ENCODE measurements at places on chromosomes 11 and 22.

GRCh38 chr11:134654161-134654915 is 242.3 kb upstream of the B3GAT1 start:
- no peak for DNase-seq

DNA sequence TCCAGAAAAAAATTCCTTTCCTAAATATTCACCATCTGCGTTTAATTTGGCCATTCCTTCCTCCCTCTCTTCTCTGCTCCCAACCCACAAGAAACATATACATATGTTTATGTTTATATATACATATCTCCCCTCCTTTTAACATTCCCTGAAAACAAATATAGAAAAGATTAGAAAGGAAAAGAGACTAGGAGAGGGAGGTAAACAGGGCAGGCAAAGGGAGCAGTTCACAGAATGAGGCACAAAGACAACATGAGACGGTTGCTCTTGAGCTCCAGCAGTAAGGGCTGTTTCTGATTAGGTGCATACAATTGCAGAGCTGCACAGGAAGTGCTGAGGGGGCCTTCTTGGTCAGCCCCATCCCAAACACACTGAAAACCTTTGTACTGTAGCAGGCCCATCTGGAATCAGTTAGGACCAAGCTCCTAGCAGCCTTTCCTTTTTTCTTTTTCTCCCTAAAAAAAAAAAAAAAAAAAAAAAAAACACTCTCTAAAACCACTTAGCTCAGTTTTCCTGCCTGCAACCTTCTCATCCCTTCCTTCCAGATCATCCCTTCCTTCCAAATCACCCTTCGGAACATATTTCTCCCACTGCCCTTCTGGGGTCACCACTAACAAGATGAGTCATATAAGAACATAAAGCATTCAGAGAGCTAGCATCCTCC is 57.0 kb downstream of the RBFOX2 start:
- DNase-seq, result no peak

- DNase-seq, result no peak
These were observed 747.0 kb downstream of the BRD1 start for GRCh38 chr22:49080631-49081030.

- DNase-seq, result no peak
These were observed 64.5 kb upstream of the NECTIN1 start for GRCh38 chr11:119793335-119793984.

DNA sequence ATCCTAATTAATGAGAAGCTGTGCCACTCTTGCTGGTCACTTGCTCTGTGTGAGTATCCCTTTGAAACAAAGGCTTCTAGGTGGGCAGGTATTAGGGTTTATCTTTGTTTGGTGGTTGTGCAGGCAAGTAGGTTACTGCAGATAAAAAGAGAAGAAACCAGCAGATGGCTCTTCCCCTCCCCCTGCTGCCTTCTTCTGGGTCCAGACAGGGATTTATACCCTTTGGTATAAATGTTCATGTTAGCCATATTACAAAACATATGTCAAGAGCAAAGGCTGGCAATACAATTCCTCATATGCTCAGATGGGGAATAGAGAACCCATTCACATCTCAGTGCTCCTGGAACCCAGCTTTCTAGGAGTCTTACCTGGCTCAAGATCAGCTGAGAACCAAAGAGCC is 109.9 kb downstream of the NAV2 start:
- no peak for DNase-seq

- DNase-seq, result no peak
These were observed 527.5 kb downstream of the NTM start for GRCh38 chr11:131897956-131898355.

DNA sequence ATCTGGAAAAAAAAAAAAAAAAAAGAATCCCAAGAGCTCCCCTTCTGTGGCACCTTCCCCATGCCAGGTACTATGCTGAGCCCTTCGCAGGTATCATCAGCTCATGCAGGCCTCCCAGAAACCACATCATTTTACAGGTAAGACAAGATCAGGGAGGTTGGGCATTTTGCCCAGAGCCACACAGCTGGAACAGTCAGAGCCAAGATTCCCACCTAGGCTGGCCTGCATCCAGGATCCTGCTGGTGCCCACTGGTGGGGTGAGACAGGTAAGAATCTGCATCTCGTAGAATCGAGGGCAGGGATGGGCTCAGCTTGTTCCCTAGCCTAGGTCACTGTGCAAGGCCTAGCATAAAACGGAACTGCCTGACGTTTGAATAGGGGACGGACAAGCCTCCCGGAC is 15.7 kb upstream of the MEN1 start:
- no peak for DNase-seq

GRCh38 chr11:130209128-130209932 is 49.7 kb downstream of the ST14 start:
- DNase-seq, result no peak

DNA sequence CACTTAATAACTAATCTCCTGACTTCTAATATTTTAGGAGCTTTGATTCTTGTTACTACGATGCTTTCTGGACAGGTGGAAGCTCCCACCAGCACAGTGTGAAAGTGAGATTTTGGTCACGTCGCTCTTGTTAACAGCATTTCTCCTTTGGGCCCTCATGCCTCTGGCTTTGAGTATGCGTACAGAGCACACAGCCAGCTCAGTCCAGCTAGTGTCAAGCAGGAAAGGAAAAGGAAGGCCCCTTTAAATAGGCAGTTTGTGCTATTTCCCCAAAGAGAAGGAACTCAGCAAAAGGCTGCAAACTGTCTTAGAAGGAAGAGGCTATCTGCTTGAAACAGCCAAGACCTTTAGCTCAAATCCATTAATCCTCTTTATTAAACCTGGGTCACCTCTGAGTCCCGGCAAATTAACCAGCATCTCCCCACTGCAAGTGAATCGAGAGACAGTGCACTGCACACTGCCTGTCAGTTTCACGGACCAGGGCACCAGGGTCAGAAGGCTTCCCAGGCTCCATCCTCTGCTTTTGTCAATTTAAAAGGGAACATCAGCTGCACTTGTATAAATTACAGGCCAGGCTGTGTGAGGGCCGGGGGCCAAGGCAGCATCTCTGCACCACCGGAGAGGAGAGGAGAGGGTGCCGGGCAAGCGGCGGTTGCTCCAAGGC is 34.7 kb downstream of the OPCML start:
- no peak for DNase-seq

GRCh38 chr22:44889255-44889878 is 120.4 kb downstream of the PHF21B start:
- no peak for DNase-seq

DNA sequence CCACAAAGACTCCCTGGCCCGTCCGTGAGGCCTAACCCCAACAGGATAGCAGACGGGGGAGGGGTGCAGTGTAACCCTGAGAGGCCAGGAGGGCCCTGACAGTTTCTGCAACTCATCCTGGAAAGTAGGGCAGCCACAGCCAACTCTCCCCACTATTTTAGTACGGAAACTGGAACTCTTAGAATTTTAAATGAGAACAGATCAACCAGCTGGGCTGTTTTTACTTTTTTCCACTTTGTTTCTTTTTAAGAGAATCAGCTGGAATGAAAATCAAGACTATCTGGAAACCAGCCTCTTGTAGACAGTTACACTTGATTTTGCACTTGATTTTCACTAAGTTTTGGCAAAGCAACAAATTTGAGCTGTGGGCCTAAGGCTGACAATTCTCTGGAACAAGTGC is 42.7 kb upstream of the NRIP3 start:
- no peak for DNase-seq

DNA sequence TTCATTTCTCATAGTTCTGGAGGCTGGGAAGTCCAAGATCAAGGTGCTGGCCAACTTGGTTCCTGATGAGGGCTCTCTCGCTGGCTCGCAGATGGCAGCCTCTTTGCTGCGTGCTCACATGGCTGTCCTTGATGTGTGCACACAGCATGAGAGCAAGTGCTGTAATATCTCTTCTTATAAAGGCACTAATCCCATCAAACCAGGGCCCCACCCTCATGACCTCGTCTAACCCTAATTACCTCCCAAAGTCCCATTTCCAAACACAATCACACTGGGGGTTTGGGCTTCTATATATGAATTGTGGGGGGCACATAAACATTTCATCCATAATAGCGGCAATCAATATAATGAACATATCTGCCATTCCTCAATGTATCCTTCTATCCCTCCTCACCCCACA is 1062.1 kb downstream of the BRD1 start:
- no peak for DNase-seq

DNA sequence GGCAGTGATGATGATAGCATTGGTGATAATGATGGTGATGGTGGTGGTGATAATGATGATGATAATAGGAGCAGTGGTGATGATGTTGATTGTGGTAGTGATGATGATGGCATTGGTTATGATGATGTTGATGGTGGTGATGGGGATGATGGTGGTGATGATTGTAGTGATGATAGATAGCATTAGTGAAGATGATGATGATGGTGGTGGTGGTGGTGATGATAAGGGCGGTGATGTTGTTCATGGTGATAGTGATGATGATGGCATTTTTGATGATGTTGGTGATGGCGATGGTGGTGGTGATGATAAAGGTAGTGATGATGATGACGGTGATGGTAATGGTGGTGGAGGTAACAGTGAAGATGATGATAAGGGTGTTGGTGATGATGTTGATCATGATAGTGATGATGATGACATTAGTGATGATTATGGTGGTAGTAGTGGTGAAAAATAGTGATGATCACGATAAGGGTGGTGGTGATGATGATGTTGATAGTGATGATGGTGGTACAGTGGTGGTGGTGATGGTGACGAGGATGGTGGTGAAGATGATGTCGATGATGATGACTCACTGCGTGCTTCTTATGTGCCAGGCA is 93.0 kb downstream of the MPPED1 start:
- DNase-seq, result no peak

DNA sequence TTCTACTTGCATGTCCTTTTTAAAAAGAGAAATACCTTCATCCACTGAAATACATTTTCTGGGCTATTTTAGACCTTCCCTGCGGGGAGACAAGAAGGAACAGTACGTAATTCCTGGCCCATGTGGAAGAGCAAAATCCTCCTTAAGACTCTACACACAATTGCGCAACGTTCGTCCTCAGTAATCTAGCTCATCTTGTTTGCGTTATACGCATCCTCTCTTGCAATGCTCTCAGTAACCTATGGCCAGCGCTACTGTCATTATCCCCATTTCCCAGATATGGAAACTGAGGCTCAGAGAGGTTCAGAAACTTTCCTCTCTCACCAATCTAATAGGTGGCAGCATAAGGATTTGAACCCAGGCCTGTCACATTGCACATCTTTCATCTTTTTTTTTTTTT is 54.6 kb downstream of the RPUSD4 start:
- DNase-seq, result no peak

DNA sequence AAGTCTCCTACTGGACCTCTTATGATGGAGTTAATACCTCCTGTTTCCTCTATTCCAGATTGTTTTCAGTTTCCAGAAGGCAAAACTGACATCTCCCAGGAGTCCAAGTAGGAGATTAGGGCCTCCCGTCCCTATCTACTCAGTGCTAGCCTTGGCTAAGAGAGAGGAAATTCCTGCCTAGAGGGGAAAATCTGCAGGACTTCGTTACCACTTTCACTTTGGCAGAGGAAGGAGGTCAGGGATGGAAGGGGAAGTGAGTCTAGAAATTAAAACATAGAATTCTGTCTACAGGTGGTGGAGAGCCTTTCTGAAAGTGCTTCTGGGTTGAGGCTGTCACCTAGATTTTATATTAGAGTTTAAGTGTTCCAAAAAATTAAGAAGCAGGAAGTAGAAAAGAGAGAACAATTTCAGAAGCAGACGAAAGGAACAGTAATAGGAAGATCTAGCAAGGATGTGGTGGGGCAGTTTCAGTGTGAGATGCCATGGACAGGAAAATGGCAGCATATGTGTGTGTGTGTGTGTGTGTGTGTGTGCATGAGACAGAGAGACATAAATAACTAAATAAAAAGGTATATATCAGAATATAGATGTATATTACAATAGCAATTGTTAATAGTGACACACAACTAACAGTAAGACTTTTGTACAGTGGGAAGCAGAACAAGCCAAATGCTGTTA is 2.4 kb upstream of the TRIM68 start:
- no peak for DNase-seq

- no peak for DNase-seq
These were observed 48.7 kb downstream of the OTOG start for GRCh38 chr11:17595526-17596309.
